ENCODE measurements at places on chromosomes 3 and 15.

- DNase-seq: no peak
Measured at GRCh38 chr3:63429905-63430304, 151.8 kb downstream of the SYNPR start.

DNA sequence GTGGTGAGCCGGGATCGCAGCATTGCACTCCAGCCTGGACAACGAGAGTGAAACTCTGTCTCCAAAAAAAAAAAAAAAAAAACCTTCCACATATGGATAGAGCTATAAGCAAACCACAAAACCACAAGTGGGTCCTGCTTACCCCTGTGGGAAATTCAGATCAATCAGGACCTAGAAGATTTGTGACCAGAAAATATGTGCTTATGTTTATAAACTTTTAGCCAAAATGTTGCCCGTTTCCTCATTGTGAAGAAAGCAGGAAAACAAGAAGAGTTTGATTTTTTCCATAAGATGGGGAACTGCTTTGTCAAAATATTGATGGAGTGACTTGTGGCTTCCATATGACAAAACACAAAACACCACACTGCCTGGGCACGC lies 3.4 kb upstream of the SLC25A38 start:
- DNase-seq: no peak

GRCh38 chr3:195739561-195740111 lies 18.9 kb downstream of the MUC20 start:
- DNase-seq: no peak

- no peak for DNase-seq
Measured at GRCh38 chr3:183192650-183193300, 30.2 kb upstream of the LAMP3 start.
